Lung (tissue), 17 donors: ENCODE measurements at places on chromosomes 7 and 10. TPM values are rescaled to one million over a fixed set of nuclear protein-coding genes. Genes with fewer than 3 reads are reported as not detected.

GRCh38 chr10:24208661-24209431 is at the start of gene KIAA1217:
KIAA1217 (plus strand) TSS chr10:24209138; CDS start chr10:24209194, 56 bp downstream.
- peak within 1 kb of the TSS; percentile 33 for H3K4me3 ChIP-seq
- peak within 1 kb of the TSS; percentile 89 for H3K27ac ChIP-seq
- peak; percentile 56 for DNase-seq
- H3K27me3 ChIP-seq: no peaks in the 10 kb centered on the region
- H3K36me3 ChIP-seq: no peaks in the 10 kb centered on the region
- peaks cover 9% of the 10 kb centered on the region for H3K4me1 ChIP-seq

DNA sequence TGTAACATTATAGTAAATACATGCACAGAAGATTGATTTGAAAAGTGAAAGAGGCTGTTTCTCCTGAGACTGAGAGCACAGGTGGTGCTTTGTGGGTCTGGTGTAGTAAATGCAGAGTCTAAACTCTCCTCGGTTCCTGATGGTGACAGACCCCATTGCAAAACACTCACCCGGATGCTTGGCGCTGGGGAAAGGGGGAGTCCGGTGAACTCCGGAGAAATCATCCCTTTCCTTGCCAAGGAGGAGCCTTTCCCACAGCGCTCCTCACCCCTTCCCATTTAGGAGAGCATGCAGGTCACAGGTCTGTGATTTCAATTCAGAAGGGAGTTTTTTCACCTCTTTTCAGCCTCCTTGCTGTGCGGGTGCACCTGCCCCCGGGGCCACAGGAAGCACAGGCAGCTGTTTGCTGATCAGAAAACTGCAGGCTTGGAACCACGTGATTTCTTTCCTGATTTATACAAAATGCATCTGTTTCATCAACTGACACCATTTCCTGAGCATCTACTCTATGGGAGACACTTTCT is 75.6 kb upstream of the LYZL2 start:
- H3K4me1 ChIP-seq: no peaks in the 10 kb centered on the region
- H3K36me3 ChIP-seq: no peaks in the 10 kb centered on the region
- H3K27ac ChIP-seq: no peak overlapping the region

DNA sequence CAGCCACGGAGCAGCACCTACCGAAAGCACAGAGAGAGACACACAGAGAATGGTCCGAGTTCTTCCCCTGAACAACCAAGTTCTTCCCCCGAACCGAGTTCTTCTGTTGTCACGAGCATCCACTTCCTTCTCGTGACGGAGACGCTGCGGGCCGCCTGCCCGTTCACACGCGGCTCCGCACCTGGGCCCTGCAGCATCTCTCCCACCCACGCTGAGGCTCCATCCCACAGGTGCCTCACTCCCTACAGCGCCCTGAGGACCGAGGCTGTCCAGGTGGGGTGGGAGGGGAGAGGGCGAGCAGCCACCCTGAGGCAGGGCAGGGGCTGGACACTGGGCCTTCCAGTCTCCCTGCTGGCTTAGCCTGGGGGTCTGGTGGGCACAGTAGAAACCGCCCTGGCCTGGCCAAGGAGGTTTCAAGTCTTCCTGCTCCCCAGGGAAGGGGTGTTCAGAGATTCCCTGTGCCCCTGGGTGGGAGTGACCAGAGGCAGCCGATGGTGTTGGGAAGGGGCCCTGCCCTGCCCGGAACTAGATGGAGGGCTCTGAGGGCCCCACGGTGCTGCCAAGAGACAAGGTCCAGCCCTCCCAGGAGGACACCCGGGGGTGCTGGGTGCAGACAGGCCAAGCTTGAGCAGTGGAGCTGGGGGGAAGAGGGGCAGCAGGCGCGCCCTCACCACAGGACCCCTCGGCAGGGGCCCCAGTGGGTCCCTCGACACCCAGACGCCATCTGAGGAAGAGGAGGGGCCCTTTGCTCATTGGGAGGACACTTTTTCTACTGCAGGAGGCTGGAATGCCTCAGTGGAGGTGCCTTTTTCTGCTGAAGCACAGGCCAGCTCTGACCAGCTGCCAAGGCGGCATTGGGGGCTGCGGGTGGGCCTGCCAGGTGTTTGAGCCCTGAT is 5.2 kb upstream of the NKX6-2 start:
- H3K27me3 ChIP-seq: peaks cover 4% of the 10 kb centered on the region
- DNase-seq: no peak
- H3K4me3 ChIP-seq: no peak overlapping the region
- no peaks in the 10 kb centered on the region for H3K36me3 ChIP-seq
- no peak overlapping the region for H3K27ac ChIP-seq
- no peaks in the 10 kb centered on the region for H3K4me1 ChIP-seq

- H3K27me3 ChIP-seq: no peaks in the 10 kb centered on the region
- H3K36me3 ChIP-seq: no peaks in the 10 kb centered on the region
- DNase-seq: no peak
- H3K4me1 ChIP-seq: peaks cover 5% of the 10 kb centered on the region
Measured at GRCh38 chr10:48947690-48948469, 8.2 kb upstream of the LRRC18 start.

DNA sequence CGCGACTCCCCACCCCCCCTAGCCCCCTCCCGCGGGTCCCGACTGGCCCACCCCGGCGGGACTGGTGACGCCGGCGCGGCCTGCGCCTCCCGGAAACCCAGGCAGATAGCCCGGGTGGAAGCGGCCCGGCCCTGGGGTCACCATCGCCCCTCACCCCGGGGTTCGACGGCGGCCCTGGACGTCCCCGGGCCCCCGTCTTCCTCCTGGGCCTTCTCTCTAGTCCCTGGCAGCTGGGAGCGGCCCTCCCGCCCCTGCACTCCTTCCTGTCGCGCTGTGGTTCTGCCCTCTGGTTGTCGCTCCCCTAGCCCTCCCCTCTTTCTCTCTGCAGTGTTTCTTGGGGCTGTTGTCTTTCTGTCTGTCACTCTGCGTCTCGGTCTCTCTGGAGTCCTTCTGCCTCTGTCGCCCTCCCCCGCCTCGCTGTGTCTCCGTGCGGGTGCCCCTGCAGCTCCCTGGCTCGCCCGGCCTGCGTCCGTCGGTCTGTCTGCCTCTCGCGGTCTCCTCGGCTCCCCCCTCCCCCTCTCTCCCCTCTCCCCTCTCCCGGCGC is 90.5 kb upstream of the PAX2 start:
- peaks cover 34% of the 10 kb centered on the region for H3K27me3 ChIP-seq
- H3K4me3 ChIP-seq: no peak overlapping the region
- no peak overlapping the region for H3K27ac ChIP-seq
- peak; percentile 53 for DNase-seq
- no peaks in the 10 kb centered on the region for H3K36me3 ChIP-seq
- H3K4me1 ChIP-seq: peaks cover 15% of the 10 kb centered on the region

- peaks cover 16% of the 10 kb centered on the region for H3K4me1 ChIP-seq
- no peak overlapping the region for H3K27ac ChIP-seq
- no peaks in the 10 kb centered on the region for H3K36me3 ChIP-seq
- DNase-seq: no peak
- H3K27me3 ChIP-seq: no peaks in the 10 kb centered on the region
Measured at GRCh38 chr10:79416578-79417255, 28.7 kb downstream of the ZCCHC24 start.

DNA sequence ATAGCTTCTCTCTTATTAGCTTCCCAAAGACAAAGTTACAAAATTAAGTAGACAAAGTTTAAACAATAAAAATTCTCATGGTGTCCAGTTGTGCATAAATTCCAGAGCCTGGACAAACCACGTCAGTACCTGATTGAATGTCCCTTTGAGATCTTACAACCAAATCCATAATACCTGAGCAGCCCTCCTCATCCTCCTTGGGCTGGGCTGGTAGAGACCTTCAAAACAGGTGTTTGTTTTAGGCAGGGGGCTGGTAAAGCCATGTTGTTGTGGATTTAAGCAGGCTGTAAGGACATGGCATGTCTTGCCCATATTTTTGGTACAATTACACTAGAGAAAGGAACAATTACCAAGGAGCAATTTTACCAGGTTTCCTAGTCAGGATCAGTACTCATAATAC is 2.1 kb downstream of the IFIT5 start:
- peaks cover 35% of the 10 kb centered on the region for H3K4me1 ChIP-seq
- H3K27ac ChIP-seq: no peak overlapping the region
- H3K27me3 ChIP-seq: no peaks in the 10 kb centered on the region
- DNase-seq: no peak

- H3K4me3 ChIP-seq: no peak overlapping the region
- no peaks in the 10 kb centered on the region for H3K27me3 ChIP-seq
- peaks cover 53% of the 10 kb centered on the region for H3K36me3 ChIP-seq
- H3K4me1 ChIP-seq: no peaks in the 10 kb centered on the region
Measured at GRCh38 chr10:1009071-1009494, 16.6 kb downstream of the IDI2 start.

KCNH2 gene
- 1.7 TPM for total RNA-seq
